Muscle of arm (tissue), 14 donors: ENCODE measurements at places on chromosomes 7 and 10. TPM values are rescaled to one million over a fixed set of nuclear protein-coding genes. Genes with fewer than 3 reads are reported as not detected.

Gene CLCN1
- 2.6 TPM for polyA plus RNA-seq

Gene FGFR2
- polyA plus RNA-seq: 0.73 TPM

Gene ACSL5
- polyA plus RNA-seq: 2.7 TPM

Gene KCNMA1
- 16.1 TPM for polyA plus RNA-seq

Gene FEZF1
- not detected for polyA plus RNA-seq

Gene STRIP2
- polyA plus RNA-seq: 8.2 TPM

Gene NRP1
- polyA plus RNA-seq: 113 TPM

Gene PVRIG
- not detected for polyA plus RNA-seq

Gene GSTO1
- 33.0 TPM for polyA plus RNA-seq

DNA sequence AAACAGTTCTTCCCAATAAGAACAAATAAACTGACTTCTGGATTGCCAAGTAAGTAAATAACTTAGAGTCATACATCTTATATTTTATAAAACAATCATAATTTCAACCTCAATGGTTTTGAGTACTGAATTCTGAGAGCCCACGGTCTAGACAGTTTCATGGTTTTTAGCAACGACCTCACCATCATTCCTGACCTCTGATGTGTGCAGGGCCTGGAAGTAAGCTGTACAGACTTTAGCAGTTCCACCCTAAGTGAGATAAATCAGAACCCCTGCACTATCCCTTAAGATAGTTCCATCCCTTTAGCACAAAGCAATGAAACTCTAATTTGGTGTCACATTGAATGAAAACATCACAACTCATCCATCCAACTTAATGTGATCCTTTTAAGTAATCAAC lies 86.0 kb downstream of the NEBL start:
- no peak for DNase-seq

DNA sequence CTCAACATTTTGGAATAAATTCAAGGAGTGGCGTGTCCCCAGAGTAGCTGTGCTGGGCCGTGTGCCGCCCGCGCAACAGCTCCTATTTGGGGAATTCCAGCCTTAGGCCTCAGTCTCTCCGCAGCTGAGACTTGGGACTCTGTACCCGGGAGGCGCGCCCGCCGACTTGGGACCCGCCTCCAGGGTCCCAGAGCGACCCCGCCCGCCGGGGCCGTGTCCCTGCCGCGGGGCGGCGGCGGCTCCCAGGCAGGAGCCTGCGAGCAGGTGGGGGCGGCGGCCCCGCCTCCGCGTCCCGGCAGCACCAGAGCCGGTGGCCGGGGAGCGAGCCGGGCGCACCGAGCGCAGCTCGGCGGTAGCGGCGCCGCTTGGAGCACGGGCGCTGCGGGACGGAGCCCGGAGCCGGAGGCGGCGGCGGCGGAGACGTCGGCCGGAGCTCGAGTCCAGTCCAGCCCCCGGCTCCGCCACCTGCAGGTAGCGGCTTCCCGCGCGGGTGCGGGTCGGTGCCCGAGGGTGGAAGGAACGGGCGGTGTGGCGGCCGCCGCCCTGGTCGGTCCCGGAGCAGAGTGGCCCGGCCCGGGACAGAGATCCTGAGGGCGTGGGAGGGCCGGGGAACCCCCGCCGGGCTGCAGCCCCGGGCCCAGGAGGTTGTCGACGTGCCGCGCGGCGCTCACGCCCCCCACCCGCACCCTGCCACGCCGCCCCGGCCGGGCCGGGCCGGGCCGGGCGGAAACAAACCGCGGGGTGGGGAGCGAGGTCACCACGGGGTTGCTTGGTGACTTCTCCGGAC lies at the start of gene WIPF3:
TSS of gene WIPF3 (plus strand) at position 301 of the 787 bp plus-strand sequence. CDS start 28,217 bp downstream, outside the sequence.
- DNase-seq: peak; percentile 12

GRCh38 chr10:14171336-14171735 lies 159.4 kb downstream of the FRMD4A start:
- DNase-seq: no peak

- DNase-seq: peak; percentile 48
Observed at GRCh38 chr10:105949721-105950120, 1214.8 kb downstream of the SORCS1 start.

GRCh38 chr10:70162892-70163201 lies 7.5 kb downstream of the SAR1A start:
- no peak for DNase-seq

DNA sequence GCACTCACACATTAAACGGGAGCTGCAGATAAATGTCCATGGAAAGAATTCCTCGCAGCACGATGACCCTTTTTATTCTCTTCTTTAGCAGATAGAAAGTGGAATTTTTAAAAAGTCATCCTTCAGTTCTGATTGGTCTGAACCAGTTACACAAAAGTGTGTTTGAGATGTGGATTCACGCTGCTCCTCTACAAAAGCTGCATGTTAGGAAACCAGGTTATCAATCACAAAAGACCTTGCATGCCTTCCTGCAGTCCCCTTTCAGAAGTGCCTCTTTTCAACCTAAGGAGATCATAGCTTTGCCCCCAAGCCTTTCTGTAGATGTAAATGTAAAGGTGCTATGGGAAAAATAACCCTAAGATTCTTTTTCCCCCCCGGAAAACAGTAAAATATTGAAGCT lies 299.7 kb downstream of the PLXDC2 start:
- no peak for DNase-seq

DNA sequence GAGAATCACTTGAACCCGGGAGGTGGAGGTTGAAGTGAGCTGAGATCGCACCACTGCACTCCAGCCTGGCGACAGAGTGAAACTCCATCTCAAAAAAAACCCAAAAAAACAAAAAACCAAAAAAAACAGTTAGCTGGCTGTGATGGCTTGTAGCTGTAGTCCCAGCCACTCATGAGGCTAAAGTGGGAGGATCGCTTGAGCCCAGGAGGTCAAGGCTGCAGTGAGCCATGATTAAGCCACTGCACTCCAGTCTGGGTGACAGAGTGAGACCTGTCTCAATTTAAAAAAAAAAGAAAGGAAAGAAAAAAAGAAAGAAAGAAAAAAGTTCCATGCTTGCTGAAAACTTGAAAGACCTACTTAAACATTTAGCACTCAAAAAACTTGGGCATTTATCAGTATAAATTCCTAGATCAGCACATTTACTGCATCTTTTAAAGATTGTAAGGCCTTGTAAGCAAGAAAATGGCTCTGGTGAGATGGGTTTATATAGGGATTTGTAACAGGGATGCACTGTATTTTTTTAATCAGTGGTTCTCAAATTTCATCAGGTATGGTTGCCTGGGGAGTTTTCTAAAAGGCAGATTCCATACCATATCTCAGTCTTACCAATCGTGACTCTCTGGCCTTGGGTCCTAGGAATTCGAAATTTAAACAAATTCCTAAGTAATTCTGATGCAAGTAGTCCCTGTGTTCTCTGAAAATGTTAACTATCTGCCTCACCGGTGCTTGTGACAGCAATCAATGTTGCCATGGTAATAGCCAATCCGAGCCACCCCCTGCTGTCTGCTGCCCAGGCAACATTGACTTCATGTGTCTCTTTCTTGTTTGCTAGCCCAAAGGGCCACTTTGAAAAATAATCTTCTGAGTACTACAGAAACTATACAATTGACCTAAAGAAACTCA lies 11.5 kb upstream of the NT5C2 start:
- DNase-seq: no peak

- DNase-seq: no peak
Observed at GRCh38 chr7:158809596-158809995, 19.7 kb downstream of the ESYT2 start.

- peak; percentile 82 for DNase-seq
Observed at GRCh38 chr10:30751678-30752331, 122.3 kb upstream of the LYZL2 start.

- no peak for DNase-seq
Observed at GRCh38 chr7:130187360-130187759, 17.8 kb downstream of the TMEM209 start.

GRCh38 chr10:92239151-92239599 lies 51.7 kb downstream of the CPEB3 start:
- peak; percentile 42 for DNase-seq

- DNase-seq: peak; percentile 33
Observed at GRCh38 chr7:133481676-133482075, 228.8 kb downstream of the EXOC4 start.

GRCh38 chr7:117875566-117875965 lies 2.3 kb upstream of the CTTNBP2 start:
- DNase-seq: no peak

GRCh38 chr7:20249920-20250319 lies 32.7 kb upstream of the MACC1 start:
- no peak for DNase-seq

DNA sequence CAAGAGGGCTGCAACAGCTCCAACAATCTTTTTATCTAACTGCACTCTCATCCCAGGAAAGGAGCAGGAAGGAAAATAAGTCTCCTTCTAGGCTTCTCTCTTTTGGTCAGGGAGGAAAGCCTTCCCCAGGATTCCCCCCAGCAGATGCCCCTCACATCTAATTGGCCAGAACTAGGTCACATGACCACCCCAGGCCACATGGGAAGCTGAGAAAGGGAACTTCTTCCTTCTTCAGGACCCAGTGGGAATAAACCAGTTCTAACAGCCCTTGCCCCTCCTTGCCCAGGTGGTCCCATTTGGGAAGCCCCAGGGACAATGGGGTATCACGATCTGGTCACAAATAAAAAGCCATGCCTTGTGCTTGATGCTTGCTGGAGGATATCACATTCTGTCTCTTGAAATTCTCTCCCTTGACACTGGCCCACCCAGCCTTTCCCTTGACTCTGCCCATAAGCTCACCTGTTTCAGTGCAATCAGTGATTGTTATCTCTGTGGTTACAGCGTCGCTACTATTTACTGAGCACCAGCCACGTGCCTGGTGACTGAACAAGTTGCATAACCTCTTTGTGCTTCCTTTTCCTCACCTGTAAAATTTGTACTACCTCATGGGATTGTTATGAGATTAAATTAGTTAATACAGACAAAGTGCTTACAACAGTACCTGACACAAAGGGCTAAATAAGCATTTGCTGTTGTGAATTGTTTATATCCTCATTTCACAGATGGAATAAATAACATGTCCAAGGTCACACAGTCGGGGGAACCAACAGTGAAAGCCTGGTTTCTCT lies 9.0 kb upstream of the TACR2 start:
- DNase-seq: no peak

- no peak for DNase-seq
Observed at GRCh38 chr10:22326145-22326702, 5.3 kb downstream of the BMI1 start.

- no peak for DNase-seq
Observed at GRCh38 chr10:101047961-101048892, 13.6 kb upstream of the KAZALD1 start.

DNA sequence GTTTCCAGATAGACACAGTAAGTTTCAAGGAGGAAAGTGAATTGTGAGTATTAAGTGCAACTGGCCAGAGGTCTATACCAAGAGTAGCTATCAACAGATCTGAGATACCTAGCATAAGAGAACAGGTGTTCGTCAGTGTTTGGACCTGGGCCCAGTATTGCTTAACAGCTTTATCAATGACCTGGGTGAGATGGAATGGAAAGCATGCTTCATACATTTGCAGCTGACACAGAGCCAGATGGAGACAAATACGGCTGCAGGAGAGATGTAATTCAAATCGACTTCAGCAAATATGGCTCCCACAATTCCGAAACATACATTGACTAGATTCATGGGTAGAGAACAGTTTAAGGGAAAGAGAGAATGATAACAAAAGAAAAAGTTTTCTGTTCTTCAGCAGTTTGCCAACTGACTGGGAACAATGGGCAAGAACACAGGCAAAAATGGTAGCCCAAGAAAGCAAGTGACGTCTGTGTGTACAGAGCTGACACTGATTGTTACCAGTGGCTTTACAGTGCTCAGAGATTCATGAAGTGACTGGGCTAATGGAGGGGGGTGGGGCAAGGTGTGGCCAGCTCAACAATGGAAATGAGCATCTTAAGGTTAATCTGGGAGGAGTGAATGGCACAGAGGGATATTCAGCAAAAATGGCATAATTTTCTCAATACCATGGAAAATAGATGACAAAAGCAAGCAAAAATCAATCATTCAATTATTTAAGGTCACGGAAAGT lies 28.0 kb upstream of the COBL start:
- DNase-seq: no peak

GRCh38 chr7:157738066-157738460 lies 401.3 kb downstream of the DNAJB6 start:
- peak; percentile 15 for DNase-seq

DNA sequence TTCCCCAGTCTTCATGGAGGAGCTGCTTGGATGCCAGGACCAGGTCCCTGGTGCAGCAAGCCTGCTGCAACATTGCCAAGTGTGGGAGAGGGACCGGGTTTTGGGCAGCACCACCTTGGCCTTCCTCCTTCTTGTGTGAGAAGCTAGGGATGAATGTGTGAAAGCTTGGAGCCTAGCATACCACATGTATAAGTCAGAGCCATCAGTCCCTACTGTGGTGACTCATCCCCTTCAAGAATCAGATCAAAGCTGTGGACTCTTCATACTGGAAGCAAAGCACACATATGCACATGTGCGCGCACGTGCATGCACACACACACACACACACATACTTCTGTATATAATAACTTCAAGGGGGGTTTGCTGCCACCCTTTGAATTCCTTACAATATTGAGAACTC lies 527.8 kb downstream of the LRMDA start:
- no peak for DNase-seq

- no peak for DNase-seq
Observed at GRCh38 chr10:124688386-124688785, 55.8 kb downstream of the FAM53B start.

- no peak for DNase-seq
Observed at GRCh38 chr7:130948822-130949221, 214.8 kb upstream of the KLF14 start.

- peak; percentile 43 for DNase-seq
Observed at GRCh38 chr10:48464871-48465736, 139.8 kb downstream of the ARHGAP22 start.

GRCh38 chr7:143876218-143876617 lies 25.8 kb downstream of the TCAF1 start:
- DNase-seq: no peak

DNA sequence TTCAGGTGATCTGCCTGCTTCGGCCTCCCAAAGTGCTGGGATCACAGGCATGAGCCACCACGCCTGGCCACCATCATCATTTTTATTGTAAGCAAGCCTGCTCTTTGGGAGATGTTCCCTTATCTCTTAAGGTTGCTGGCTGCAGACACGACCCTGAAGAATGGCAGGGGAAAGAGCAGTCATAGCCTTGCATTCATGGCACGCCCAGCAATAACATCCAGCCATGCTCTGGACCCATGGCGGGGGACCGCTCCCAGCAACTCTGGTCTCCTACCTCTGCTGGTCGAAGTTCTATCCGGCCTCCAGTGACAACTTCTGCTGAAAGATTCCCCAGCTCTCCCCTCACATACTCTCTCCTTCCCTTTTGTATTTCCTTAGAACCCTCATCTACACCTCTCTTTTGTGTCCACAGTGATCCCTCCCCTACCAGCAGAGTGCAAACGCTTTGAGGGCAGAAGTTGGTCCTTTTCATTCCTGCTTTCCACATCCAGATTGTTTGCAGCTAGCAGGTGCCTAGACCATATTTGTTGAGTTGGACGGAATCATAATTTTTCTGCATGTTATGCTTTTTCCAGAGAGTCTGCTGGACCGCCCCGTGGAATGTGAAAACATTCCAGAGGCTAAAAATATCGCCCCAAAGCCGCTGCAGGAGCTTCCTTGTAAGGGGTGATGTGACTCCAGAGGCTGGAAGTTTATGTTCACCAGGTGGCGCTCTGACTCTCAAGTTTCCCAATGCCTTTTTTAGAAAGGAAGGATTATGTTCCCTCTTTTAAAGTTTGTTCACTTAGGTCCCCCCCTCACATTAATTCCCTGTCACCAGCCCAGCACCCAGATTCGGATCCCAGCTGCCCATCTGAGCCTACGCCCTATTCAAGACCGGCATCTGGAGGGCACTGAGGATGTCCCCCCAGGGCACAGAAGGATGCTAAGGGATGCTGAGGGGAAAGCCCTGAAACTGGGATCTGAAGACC lies 4.3 kb upstream of the MARVELD1 start:
- DNase-seq: peak; percentile 89

GRCh38 chr7:115417662-115418061 lies 495.8 kb downstream of the MDFIC start:
- DNase-seq: no peak
